ENCODE measurements at places on chromosomes 5 and 9.

DNA sequence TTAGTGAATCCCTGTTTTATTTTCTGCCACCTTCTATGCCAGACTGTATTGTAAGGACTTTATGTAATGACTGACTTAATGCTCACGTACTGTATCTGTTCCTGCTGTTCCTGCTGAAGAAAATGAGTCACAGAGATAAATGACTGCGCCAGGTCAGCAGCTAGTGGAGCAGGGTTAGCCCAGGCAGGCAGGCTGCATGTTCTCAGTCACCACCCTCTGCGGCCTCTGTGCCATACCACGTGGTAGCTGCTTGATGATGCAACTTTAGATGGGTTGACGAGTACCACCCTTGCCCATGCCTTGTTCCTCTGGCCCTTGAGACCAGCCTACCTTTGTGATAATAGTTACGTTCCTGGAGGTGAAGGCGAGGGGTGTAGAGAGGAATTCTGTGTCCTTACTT lies 161.9 kb downstream of the TRIO start:
- DNase-seq, result no peak

DNA sequence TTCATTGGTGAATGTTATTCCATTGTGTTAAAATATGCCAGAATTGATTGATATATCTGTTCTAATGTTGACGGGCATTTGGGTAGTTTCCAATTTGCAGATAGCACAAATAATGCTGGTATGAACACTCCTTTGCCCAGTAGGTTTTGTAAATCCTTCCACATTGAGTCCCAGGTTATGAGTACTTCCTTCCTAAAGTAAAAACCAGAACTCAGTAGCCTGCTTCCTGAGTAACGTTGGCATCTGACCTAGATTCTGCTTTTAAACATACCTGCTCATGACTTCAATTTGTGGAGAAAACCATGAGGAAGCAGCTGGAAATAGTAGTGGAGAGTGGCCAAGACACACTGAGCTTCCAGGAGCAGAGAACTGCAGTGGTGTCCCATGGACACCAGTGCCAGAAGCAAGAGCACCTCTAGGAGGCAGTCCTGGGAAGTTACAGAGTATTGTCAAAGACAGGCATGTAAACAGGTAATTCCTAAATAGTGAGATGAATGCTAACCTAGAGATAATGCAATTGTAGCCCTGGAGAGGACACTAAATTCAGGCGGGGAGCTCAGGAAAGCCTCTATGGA lies 24.3 kb upstream of the RASGRF2 start:
- DNase-seq, result no peak

DNA sequence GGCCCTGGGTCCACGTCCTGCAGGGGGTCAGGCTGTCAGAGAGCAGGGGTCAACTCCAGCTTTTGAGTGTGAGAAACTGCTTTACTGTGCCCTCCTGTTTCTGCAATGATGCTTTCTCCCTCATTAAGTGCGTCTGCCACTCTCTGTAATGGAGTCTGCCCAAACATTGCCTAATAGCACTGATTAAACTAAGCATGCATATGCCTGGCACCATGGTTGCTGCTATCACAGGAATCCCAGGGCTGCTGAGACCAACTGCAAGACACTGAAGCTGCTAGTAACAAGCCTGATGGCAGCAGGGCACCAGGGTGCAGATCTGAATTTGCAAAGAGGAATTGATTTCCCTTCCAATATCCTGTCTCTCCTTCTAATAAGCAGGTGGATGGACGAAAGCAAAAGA lies 125.3 kb downstream of the SLC24A2 start:
- DNase-seq, result no peak

GRCh38 chr9:16690205-16690604 lies 180.3 kb downstream of the BNC2 start:
- no peak for DNase-seq

DNA sequence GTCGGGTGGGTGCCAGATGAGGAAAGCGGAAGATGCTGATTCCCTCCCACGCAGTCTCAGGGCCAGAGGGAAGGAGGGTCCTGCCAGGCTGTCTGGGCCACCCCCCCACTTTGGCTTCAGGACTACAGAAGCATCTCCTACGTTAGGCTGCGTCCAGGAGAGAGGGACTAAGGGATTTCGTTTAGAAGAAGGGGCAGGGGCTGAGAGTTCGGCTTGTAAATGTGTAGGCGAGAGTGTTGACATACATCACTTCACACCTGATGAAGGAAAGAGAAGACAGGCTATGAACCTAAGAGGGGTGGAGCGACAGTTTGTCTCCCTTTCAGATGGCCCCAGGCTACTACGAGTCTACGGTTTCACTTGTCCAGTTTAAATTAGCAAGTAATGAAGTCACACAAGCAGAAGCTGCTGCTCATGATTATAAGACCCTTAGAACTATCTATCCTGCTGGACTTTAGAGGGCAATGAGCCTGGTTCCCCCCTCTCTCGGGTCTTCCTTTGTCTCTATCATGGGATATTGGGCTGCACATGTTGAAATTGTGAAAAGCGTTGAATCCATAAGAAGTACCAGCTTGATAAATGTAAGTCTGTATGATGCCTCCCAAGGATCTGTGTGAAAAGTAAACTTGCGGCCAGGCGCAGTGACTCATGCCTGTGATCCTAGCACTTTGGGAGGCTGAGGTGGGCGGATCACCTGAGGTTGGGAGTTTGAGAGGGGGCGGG lies 193.0 kb downstream of the AOPEP start:
- no peak for DNase-seq

DNA sequence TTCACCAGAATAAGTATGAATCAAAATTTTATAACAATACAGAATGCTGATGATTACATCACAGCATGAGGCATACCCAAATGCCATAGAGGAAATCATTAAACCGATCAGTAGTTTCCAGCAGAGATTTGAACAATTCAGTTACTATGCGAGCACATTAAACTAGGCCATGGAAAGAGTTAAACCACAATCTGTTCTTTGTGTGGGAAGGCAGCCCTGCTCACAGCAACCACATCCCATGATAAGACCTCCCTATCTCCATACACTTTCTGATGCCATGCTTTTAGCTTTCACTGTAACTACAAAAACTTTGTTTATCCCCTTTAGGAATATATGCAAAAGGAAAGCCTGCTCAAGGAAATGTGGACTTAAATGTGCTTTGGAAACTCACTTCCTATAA lies 4.5 kb downstream of the NFIB start:
- no peak for DNase-seq

DNA sequence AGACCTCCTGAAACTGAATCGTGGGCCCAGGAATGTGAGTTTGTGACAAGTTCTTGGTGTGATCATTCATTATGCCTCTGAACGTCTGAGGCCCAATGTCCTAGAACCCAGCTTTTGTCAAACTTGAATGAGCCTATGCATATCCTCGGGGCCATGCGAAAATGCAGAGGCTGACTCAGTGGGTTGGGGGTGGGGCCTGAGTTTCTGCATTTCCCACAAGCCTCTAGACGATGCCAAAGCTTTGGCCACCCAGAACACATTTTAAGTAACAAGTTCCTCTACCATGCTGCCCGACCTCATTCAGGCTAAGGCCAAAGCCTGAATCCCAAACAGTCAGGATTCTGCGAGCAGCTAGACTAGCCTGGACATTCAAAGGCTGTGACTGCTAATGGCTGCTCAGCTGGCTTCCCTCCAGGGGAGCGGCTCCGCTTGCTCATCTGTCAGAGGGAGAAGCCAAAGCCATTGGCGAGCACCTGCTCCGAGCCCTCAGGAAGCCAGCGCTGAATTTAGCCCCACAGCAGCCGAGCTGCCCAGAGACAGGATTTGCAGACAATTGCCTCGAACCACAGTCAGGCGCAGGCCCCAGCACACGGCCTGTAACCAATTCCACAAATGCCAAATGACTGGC lies 177.5 kb downstream of the ZDHHC21 start:
- DNase-seq, result no peak

- DNase-seq, result no peak
Observed at GRCh38 chr5:132463811-132464155, 26.8 kb downstream of the IRF1 start.

- no peak for DNase-seq
Observed at GRCh38 chr9:92328225-92328624, 2.5 kb downstream of the CENPP start.

- DNase-seq, result no peak
Observed at GRCh38 chr9:130633336-130634190, 30.8 kb upstream of the PRDM12 start.

DNA sequence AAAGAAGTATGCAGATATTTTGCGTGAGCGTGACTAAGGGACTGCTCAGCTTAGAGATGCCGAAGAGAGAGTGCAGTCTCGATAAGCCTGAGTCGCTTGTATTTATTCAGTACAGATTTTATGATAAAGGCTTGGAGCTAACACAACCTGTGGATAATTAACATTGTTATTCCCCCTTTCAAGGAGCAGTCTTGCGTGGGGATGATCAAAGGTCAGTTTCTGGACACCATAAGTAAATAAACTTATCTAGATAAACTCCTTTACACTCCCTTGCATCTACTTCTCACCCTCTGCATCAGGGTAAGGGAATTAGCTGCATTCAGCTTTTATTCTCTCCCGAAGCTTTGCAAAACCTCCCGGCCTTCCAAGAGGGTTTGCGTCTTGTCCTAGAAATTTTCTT lies 357.8 kb upstream of the ST8SIA4 start:
- DNase-seq, result no peak

DNA sequence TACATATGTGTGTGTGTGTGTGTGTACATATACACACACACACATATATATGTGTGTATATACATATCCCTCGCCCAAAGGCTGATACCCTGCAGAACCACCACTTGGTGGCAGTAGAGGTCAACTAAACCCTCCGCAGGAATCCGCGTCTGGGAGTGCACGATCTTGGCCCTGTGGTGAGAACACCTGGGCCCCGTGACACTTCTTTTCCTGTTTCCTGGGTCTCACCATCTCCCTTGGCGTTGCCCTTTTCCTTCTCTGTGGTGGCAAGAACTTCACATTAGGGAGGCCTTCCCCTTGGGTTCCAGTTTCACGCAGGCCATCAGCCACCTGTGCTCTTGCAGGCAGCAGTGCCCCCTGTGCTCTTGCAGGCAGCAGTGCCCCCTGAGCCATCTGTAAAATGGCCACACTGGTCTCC lies 8.2 kb downstream of the IL9 start:
- peak; percentile 26 for DNase-seq

- no peak for DNase-seq
Observed at GRCh38 chr5:67197536-67197935, 937 bp upstream of the CD180 start.

DNA sequence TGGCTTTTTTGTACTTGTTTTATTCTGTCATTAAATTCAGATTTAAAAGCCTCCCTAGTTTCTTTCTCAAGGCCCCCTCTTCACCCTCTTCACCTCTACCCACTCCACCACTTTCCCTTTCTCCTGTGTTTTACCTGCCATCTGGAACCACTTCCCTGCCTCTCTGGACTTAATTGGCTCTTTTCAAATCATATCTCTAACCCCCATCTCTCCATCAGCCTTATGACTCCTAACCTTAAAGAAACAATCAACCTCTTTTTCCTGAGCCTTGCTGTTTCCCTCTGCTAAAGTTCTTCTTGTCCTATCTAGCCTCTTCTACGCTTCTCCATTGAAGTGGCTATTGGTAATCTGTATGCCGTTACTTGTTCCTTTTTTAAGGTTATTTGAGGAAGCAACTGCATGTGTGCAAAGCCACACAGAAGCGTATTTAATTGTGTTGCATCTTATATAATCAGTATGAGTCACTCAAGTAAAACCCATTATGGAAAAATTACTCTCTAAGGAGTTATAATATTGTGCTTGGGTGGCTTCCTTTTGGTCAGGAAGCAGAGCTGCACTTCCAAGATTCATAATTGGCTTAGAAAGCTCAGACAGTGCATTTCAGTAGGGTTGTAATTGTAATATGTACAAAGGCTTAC lies 653.6 kb upstream of the ITGA1 start:
- no peak for DNase-seq

DNA sequence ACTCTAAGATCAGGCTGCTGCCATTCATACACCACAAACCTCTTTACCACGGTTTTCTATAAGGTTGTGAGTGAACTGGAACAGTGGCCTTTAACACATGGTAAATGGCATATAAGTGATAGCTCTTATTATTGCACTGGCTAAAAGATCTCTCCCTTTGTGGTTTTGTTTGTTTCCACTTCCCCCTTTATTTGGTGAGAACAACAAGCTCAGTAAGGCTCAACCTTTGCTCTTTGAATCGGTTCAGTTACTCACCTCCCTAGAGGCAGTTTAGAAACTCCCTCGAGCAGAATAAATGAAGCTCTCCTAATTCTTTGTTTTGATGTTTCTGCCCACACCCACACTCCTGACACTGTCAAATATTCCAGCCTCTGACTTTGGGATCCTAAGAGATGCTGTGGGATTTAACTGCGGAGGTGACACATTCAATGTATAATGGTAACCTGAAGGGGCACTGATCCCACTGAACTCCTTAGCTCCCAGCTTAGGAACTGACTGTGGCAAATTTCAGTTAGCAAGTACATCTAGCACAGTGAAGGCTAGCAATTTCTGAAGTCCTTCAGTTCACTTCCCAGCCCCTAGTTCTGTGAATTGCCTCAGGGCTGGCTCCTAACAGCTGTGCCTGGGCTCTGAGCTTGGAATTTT lies 22.5 kb upstream of the RAD23B start:
- DNase-seq, result no peak

DNA sequence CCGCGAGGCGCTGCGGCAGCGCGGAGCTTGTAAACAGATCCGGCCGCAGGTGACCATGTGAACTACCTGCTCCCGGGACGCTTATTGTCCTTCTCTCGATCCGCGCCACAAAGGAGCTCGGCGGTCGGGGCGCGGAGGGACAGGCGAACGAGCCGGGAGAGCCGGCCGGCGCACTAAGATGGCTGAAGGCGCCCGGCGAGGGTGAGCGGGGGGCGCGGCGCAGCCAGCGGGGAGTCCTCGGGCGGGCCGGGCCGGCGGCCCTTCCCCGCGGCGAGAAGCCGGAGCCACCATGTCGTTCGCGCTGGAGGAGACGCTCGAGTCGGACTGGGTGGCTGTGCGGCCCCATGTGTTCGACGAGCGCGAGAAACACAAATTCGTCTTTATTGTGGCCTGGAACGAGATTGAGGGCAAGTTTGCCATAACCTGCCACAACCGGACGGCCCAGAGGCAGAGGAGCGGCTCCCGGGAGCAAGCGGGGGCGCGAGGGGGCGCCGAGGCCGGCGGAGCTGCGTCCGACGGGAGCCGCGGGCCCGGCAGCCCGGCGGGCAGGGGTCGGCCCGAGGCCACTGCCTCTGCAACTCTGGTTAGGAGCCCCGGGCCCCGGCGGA lies 535 bp downstream of the JMY start:
- no peak for DNase-seq

GRCh38 chr5:94707359-94707758 lies 88.9 kb downstream of the SLF1 start:
- DNase-seq, result no peak

DNA sequence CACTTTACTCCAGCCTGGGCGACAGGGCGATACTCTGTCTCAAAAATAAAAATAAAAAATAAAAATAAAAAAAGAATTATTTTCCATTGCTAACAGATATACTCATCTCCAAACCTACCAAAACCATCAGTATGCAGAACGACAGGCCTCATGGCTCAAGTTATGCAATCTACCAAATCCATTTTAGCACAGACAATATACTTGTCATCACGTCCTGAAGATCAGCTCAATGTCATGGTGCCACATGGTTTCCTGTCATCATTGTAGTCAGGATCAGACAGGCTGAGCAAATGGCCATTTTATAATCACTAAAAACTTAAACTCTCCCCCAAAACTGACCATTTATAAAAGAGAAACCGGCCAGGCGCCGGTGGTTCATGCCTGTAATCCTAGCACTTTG lies 69.1 kb downstream of the HABP4 start:
- no peak for DNase-seq

GRCh38 chr9:115261656-115262081 lies 143.7 kb upstream of the TNC start:
- DNase-seq, result no peak

GRCh38 chr5:125595845-125596244 lies 827.4 kb upstream of the GRAMD2B start:
- no peak for DNase-seq

- no peak for DNase-seq
Observed at GRCh38 chr5:1640421-1640881, 116.7 kb upstream of the LPCAT1 start.

Data from occipital lobe (tissue), 3 donors.